CD4-positive, alpha-beta T cell treated with Interleukin-15 for 4 hours (primary cell): ENCODE measurements at places on chromosomes 2 and 18.

DNA sequence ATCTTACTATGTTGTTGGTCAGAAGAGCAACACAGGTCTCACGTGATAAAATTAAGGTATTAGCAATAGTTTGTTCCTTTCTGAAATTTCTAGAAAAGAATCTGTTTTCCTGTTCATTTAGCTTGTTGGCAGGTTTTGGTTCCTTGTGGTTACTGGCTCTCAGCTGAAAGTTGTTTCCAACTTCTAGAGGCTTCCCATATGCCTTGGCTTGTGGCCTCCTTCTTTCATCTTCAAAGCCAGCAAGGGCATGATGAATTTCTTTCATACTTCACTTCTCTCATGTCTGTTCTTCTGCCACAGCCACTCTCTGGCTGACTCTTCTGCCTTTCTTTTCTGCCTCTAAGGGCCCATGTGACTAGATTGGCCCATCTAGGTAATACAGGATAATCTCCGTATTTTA, 193.7 kb downstream of the TRIB2 start:
- no peak for DNase-seq

- DNase-seq, result no peak
Observed at GRCh38 chr2:42800461-42800962, 8.1 kb upstream of the HAAO start.

DNA sequence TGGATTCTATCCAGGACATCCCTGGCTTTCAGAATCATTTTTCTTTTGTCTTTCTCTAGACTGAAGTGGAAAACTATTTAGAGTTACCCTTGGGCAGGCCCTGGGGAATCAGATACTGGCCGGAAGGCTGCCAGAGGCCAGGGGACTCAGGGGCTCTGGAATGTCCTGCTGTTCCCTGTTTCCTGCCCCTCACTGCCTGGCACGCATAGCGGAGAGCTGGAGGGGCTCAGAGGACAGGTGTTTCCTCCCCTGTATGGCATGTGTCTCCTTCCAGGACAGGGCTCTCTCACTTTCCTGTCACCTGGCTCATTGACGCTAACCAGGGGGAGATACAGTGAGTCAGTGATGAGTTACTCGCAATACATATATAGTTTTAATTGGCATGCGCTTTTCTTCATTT, 38.8 kb downstream of the DYSF start:
- DNase-seq, result no peak

DNA sequence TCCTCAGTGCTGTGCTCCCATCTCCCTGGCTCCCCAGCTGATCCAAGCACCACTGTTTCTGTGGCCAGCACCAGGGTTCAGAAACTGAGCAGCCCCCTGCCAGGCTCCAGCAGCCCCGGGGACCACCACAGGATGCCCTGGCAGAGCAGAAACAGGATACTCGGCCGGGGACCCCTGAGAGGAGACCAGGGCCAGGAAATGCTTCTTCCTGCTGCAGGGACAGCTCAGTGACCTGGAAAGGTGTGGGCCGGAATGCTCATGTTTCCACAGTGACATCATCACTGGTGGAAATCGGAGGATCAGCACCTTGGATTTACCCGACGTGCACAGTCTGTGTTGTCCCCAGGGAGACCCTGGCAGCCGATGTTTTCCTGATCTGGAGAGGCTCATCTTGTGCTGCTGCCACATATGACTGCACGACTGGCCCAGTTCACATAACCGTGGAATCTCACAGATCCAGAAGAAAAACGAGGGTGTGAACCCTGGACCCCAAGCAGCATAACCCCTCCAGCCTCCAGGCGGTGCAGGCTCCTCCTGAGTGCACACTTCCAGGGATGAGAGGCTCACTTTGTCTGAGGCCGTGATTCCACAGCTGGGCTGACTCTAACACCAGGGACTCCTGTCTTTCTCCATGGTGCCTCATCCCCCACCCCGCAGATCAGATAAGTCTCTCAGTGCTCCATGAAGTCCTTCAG, 58.0 kb downstream of the DDX1 start:
- DNase-seq, result no peak

DNA sequence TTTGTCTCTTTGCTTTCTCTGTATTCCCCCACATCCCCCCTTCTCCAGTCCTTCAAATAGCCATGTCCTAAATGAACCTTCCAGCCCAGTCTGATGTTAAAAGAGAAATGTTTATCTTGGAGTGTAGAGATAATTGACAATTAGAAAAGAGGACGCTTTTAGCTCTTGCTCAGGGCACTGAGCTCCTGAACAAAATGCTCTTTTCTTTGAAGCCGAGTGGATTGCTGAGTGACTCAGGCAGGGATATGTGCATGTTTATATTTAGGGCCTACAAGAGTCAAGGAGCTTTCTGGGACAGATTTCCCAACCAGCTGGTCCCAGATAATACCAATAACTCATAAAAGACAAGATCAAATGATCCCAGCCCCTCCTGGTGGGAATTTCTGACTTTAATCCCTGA, 88.0 kb upstream of the SETBP1 start:
- DNase-seq, result no peak
